ENCODE measurements at places on chromosomes 6 and 20.

GRCh38 chr6:107118976-107119375 is 3.7 kb upstream of the BEND3 start:
- DNase-seq, result no peak

GRCh38 chr6:94041945-94042709 is 622.8 kb upstream of the EPHA7 start:
- no peak for DNase-seq

DNA sequence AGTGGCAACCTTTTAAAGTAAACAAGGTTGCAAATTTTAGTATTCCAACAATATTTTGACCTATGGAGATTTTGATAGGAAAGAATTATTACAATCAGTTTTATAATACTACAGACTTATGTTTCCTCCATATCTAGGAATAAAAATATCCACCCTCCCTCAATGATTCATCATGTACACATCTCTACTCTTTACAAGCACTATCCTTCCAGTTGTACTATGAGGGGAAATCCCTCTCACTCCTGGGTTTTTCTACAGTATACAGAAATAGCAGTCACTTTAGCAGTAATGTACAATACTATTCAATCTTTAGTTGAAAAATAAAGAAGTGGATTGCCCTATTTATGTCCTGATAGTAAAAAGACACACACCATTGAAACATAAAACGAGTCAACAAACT is 46.3 kb upstream of the SCML4 start:
- no peak for DNase-seq

GRCh38 chr20:24842918-24843715 is 106.0 kb upstream of the CST7 start:
- DNase-seq, result no peak

DNA sequence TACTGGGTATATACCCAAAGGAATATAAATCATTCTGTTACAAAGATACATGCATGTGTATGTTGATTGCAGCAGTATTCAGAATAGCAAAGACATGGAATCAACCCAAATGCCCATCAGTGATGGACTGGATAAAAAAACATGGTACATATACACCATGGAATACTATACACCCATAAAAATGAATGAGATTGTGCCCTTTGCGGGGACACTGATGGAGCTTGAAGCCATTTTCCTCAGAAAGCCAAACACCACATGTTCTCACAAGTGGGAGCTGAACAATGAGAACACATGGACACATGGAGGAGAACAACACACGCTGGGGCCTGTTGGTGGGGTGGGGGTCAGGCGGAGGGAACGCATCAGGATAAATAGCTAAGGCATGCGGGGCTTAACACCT is 41.3 kb upstream of the MAPK13 start:
- DNase-seq, result no peak
